PC-9 (cell line): ENCODE measurements at places on chromosomes 12 and 14. TPM values are rescaled to one million over a fixed set of nuclear protein-coding genes. Genes with fewer than 3 reads are reported as not detected.

Gene PPFIA2
- total RNA-seq, result not detected in 2 replicates

Gene RNASE12
- total RNA-seq, result not detected in 2 replicates

Gene PIANP
- not detected in 2 replicates for total RNA-seq

GRCh38 chr14:73745571-73746519 is 31.7 kb upstream of the PNMA1 start:
- peaks cover 82% of the 10 kb centered on the region for H3K4me1 ChIP-seq
- no peaks in the 10 kb centered on the region for H3K36me3 ChIP-seq

GRCh38 chr14:104112113-104112505 is 26.3 kb upstream of the KIF26A start:
- no peaks in the 10 kb centered on the region for H3K36me3 ChIP-seq
- H3K4me1 ChIP-seq, result peaks cover 14% of the 10 kb centered on the region

DNA sequence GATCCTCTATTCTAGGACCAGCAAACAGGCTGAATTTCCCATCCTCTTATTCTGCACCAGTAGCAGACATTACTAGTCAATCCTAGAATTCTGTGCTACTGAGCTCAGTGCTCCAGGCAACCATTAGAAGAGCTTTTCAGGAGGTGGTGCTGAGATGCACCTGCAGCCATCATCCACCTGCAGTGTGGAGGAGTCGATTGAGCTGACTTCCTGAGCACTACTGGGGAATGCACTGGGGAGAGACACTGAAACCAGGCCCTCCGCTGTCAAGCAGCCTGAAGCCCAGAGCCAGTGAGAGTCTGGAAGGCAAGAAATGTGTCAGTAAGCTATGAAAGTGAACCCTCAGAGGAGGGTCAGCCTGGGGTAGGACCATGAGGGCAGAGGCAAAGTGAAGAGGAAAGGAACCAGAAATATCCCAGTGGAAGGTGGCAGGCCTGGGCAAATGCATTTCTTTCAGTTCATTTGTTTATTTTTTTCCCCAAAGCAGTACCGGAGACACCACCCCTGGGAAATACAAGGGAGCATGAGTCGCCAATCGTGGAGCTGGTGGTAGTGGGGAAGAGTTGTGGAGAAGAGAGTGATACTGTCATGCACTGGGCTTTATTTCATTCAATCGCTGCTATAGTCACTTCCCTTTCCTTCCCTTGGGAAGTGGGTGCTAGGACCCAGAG is 23.0 kb upstream of the SERPINA4 start:
- no peaks in the 10 kb centered on the region; the same call in 1 of the 2 replicates for H3K27me3 ChIP-seq
- H3K4me1 ChIP-seq, result no peaks in the 10 kb centered on the region
- H3K4me3 ChIP-seq, result no peak overlapping the region
- no peak overlapping the region for H3K27ac ChIP-seq
- H3K36me3 ChIP-seq, result no peaks in the 10 kb centered on the region

- no peak overlapping the region for H3K27ac ChIP-seq
- no peak for DNase-seq
- H3K4me1 ChIP-seq, result no peaks in the 10 kb centered on the region
- H3K36me3 ChIP-seq, result no peaks in the 10 kb centered on the region
- H3K27me3 ChIP-seq, result peaks cover 11% of the 10 kb centered on the region
Measured at GRCh38 chr14:99078426-99078825, 193.6 kb downstream of the BCL11B start.

DNA sequence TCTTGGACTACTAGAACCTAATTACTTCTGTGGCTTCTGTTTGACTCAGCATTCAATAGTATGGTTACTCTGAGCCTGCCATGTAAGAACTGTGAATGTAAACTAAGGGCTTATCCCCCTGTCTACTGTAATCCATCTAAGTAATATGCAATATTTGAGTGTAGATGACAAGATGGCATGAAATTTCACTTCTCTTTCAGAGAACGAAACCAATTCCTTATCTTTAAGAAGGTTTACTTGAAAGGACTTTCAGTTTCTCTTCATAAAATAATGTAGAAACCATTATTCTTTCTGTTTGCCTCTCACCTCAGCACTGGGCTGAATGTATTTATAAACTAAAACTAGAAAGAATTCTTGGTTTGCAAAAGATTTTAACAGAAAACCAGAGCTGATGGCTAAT is 60.4 kb upstream of the ARID2 start:
- no peak overlapping the region for H3K4me3 ChIP-seq
- DNase-seq, result no peak
- peaks cover 9% of the 10 kb centered on the region for H3K4me1 ChIP-seq

DNA sequence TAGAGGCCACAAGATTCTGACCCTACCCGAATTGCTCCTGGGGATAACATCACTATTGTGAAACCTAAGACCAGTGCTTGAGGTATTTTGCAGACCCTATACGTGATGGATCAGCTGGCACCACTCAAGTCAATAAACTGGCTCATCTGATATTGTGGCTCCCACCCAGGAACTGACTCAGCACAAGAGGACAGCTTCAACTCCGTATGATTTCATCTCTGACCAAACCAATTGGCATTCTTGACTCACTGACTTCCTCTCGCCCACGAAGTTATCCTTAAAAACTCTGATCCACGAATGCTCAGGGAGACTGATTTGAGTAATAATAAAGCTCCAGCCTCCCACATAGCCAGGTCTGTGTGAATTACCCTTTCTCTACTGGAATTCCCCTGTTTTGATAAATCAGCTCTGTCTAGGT is 1036.1 kb upstream of the TMEM132C start:
- no peaks in the 10 kb centered on the region for H3K27me3 ChIP-seq
- H3K27ac ChIP-seq, result no peak overlapping the region
- H3K4me3 ChIP-seq, result no peak overlapping the region
